ENCODE measurements at places on chromosomes 12 and 14.

DNA sequence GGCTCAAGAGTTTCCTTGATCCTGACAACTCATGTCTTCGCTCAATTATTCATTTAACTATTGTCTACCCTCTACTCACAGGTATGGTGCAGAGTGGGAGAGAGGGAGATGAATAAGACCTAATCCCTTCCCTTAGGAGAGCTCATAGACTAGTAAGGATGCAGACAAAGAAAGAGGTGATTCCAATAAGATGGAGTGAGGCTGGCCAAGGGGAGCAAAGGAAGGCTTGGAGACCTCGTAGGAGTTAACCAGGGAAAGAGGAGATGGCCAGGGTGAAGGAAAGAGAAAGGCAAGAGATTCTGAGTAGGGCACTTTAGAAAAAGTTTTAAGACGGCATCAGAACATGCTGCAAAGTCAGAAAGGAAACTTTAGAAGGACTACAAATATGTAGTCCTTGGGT, 588.5 kb downstream of the VRK1 start:
- DNase-seq: no peak

GRCh38 chr14:24145690-24146452, 539 bp downstream of the PSME2 start:
- DNase-seq: no peak

- DNase-seq: no peak
These were observed 230.1 kb downstream of the FOXN3 start for GRCh38 chr14:89186856-89187376.

- no peak for DNase-seq
These were observed 657 bp downstream of the CBLN3 start for GRCh38 chr14:24428628-24429394.

DNA sequence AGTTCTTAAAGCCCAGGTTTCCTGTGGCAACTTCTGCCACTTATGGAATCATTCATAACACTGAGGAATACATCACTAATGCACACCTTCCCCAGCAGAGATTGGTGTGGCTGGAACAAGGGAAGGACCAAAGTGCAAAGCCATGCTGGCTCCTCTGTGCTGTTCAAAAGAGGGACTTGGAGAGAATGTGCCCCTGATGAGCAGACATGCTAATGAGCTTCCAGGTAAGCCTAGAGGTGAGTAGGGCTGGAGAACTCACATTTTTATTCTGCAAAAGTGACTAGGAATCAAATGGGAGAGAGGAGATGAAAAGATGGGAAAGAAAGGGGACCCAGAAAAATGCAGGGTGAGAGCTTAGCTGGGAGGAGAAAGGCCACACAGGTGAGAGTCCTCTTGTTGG, 289.7 kb downstream of the TTC8 start:
- no peak for DNase-seq

DNA sequence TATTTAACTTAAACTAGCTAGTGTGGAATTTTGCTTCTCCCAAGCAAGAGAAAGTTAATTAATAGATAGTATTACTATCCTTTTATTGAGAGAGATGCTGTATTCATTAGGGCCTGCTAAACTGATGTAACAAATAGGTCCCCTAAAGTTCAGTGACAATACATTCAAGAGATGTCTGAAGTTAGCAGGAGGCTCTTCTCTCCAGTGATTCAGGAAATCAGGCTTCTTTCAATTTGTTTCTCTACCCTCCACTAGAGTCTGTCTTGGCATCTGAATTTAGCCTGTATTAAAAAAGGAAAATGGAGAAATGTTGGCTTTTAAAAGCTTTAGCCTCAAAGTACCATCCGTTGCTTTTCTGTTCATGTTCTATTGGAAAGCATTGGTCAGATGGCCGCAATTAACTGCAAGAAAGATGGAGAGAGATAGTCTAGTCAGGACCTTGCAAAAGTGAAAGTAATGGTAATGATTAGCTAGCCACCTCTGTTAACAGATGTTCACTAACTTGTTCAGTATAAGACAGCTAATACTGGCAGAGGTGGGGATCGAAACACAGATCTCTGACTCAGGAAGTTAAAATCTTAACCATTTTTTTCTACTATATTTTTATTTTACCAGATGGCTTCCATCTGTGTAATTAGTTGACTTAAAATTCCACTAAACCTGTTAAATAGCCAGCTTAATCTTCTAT, 786.8 kb downstream of the TMTC2 start:
- DNase-seq: no peak

- no peak for DNase-seq
These were observed 393.3 kb upstream of the PRICKLE1 start for GRCh38 chr12:42982828-42983227.
